Cerebellum (tissue), 4 donors: ENCODE measurements at places on chromosomes 2 and 18. TPM values are rescaled to one million over a fixed set of nuclear protein-coding genes. Genes with fewer than 3 reads are reported as not detected.

GRCh38 chr18:29004921-29005320 lies 828.0 kb upstream of the CDH2 start:
- DNase-seq = no peak

DNA sequence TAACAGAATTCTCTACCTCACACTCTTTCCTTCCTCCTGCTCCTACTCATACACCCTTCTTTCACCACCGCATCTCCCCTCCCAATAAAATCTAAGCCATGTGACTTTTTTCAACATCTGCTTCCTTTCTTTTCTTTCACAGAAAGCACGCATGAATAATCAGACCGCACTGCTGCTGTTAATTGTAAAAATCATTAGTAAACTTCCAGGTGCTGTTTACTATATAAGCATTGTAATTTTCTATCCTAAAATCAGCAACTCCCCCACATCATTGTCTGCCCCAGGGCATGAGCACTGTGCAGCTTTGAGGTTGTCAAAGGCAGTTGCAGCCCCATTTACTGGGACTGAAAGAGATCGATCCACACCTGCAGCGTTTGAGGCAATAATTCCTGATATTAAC lies 782.6 kb upstream of the ID2 start:
- DNase-seq = no peak

SERPINB3 gene
- not detected for total RNA-seq

DNA sequence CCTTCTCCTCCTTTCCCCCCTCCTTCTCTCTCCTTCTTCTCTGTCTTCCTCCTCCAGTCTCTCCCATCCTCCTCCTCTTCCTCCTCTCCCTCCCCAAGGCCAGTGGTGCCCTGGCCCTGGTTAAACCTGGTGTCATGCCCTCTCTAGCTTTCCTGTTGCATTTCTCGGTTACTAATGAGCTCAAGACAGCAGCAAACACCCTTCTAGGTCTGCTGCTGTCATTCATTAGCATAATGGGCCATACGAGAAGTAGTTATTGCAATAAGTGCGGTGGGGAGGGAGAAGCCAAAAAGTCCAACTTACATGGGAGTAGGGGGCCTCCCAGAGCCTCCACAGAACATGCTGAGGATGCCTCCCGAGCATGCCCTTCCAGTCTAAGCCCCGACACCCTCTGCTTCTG lies 177.2 kb downstream of the CELF4 start:
- DNase-seq = no peak

TUBA4B gene
- total RNA-seq = not detected

DNA sequence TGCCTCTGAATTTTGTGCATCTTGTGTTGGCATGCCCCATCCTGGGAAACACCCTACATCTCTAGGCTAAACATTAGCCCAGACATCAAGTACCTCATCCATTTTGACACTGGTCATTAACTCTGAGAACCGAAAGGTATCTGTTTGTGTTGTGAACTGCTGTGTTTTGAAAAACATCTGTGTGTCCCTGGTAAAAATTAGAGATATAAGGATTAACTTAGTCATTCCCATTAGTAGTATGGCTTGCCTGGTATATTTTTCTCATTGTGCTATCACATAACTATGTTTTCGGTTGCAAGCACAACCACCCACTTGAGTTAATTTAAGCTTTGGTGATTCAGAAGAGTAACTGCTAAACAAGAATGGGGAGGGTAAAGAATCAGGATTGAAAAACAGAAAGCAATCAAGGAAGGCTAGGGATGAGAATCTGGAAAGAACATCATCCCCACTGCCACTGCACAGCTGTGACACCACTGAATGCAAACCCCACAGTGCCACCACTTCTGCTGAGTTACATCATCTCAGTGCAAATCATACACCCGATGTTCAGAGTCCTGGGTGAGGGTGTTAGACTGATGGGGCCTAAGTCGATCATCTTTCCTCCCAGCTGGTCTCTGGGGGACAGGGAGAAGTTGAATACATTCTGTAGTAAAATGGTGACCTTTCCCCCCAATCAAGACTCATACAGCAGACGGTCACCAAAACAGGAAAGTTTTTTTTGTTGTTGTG lies 234.0 kb downstream of the EPHA4 start:
- DNase-seq = no peak

DNA sequence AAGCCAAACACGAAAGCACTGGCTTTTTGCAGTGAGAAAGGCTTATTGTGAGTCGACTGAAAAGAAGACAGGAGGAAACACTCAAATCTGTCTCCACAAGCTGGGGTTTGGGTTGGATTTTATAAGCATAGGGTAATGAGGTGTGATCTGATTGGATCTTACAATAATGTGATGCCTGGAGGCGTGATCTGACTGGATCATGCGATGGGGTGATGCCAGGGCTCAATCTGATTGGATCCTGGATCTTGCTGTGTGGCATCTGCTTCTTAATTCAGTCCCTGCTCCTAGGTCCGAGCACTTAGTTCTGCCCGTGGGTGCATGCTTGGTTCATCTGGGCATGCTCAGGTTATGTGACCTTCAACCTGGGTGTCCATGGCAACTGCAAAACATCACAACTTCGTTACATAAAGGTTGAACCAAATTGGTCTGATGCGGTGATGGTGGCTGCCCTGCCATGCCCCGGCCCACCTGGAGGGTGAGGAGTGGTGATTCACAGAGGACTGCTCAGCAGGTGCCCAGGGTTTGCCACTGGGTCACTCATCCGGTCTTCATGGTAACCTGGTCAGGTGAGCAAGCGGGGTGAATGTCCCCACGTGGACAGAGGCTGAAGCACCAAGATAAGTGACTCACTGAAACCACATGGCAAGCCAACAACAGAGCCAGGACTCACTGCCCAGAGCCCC lies 111.0 kb downstream of the KCNF1 start:
- DNase-seq = no peak
